Stimulated activated CD4-positive, alpha-beta T cell treated with anti-CD3 and anti-CD28 coated beads, Interleukin-1b, Interleukin-23, amount 100 ng/mL, for 48 hours (primary cell): ENCODE measurements at places on chromosomes 12 and 14.

DNA sequence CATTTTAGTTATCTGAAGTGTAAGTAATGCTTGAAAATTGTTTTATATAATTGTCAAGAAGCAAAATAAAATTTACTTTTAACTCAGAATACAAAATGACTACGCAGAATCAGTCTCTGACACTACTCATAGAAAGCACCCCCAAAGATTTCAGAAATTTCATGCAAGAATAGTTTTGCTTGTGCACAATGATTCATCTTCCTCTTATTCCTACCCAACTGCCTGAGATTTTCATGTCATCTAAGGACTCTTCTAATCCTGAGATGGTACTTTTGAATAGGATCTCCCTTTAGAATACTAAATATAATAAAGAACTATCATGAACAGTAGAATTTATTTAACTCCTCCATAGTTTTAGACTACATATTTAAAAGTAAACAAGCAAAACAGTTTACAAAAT lies 485.3 kb upstream of the MGAT4C start:
- no peak for DNase-seq

DNA sequence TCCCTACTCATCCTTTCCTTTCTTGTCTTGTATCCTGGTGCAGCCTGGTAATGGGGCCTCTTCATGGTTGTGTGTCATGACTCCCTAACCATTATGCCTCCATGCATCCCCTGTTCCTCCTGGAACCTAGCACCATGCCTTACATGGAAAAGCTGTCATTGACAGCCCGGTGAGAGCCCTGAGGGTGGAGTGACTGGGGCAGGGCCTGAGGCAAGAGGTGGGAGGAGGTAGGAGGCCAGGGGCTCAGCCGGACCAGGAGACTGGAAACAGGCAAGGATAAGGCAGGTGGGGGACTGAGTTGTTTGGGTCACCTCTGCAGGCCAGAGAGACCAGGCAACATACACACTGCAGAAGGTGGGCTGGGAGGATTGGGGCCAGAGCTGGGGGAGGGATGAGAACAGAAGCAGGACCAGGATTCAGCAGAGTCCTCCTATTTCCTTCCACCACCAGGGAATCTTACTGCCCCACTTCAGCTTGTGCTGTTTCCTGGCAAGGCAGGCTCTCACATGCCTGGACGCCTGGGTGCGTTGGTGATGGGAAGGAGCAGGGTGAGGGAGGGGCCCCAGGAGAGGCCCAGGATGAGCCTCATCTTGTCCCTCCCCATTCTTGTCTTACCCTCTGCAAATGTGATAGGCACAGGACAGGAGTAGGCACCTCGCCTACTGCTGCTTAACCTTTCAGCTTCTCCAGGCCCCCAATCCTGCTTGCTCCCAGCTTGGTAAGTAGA lies at the start of gene LTB4R2:
LTB4R2 (plus strand) TSS at position 603 of the 727 bp plus-strand sequence. CDS start 525 bp downstream, outside the sequence.
- no peak for DNase-seq

DNA sequence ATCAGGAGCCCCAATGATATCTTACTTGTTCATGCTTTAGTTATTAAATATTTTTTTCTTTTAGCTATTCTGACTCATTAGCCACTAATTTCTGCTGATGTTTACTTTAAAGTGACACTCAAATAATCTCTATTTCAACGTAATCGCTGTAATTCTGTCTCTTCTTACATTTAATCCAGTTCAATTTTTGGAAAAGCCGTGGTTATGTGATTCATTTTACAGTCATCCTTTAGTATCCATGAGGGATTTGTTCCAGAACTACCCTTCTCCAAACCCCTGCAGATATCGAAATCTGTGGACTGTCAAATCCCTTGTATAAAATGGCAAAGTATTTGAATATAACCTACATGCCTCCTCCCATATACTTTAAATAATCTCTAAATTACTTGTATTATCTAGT lies 1103.4 kb downstream of the LRFN5 start:
- DNase-seq: no peak

DNA sequence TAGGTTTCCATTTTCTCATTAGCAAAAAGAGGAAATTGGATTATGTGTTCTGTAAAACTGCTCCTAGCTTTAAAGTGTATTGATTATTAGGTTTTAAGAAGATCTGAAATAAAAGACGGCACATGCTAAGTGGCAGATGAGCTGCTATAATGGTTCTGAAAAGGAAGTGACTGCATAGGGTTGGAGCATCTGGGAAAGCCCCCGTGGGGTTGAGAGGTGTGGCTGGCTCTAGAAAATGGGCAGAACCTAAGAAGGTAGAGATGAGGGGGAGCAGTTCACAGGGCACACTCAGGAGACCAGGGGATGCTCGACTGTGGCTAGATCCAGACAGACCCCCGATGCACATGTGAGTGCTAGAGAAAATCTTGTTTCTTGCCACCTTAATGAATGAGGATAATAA lies 1.9 kb downstream of the IFNG-AS1 start:
- DNase-seq: peak; percentile 22
